Skin of body (tissue), 3 donors: ENCODE measurements at places on chromosomes 2 and 18. TPM values are rescaled to one million over a fixed set of nuclear protein-coding genes. Genes with fewer than 3 reads are reported as not detected.
A peak's percentile ranks its signal among the peaks of the same experiment; 100 is the strongest.

DNA sequence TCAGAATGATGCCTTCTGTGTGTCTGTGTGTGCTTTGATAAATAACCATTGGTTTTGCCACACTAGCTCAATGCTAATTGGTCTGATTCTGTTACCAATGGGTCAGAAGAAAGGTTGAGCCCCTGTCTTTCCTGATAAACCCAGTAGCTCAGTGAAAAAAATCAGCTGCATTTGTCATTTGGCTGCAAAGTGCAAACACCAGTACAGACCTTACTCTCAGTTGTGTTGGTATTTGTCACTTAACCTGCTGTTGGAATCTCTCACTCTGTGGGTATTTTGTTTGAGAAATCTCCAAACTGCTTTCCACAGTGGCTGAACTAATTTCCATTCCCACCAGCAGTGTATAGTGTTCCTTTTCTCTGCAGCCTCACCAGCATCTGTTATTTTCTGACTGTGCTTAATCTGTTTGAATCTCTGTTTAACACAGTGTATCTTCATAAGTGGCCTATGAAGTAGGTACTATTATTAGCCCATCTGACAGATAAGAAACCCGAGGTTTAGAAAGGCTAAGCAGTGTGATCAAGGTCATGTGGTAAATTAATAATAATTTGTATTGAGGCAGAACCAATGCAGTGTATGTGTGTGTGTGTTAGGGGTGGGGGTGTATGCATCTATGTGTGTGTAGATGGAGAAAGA, 26.7 kb downstream of the LIMS1 start:
- DNase-seq, result no peak

- DNase-seq, result peak; percentile 19
Observed at GRCh38 chr18:43396266-43396665, 119.0 kb upstream of the SYT4 start.

DNA sequence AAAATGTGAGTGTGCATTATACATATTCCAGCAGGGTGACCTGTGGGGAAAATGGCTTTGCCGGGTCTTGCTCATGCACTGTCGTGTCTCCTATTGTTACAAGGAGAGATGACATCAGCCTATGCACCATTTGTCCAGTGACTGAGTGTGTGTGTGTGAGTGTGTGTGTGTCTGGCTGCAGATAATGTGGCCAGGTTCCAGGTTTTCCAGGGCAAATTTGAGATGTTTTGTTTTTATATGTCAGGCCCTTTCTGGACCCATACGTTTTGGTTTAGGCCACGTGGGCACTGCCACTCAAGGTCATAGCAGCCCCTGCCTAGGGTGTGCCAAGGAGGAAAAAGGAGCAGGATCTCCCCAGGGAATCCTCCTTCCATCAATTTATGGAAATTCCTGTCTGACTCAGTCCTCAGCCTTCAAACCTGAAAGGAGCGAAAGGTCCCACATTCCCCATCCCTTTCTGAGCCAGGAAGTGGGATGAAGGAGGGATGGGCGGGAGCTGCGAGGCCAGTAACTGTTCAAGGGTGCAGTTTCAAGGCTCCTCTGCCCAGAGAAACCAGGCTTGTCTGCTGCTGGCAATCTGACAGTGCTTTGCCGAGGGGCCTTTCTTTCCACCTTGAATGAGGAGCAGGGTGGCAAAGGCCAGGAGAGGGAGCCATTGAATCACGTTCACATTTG, 93.0 kb upstream of the SMAD2 start:
- peak; percentile 50 for DNase-seq

Gene GAREM1
- 11.6 TPM for total RNA-seq
